ENCODE measurements at places on chromosomes 12 and 14.

DNA sequence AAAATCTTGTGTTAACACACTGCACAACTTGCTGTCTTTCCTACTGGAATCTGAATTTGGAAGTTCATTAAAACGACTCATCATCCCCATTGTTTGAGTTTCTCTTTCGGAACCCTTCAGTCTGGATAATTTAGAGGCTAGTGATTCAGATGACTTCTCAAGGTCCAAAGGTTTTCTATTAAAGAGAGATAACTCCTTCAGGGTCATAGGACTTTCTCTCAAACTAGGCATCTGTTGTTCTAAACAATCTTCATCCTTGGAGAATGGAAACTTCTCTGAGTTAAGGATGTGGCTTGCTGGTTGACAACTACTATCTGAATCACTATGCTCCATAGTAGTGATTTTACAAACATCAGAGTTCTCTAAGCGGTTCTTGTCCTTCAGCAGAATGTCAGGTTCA, 4.4 kb downstream of the MLH3 start:
- no peak for DNase-seq

GRCh38 chr12:103073630-103074029, 116.2 kb downstream of the ASCL1 start:
- no peak for DNase-seq

GRCh38 chr14:74848768-74849167, 27.2 kb downstream of the PROX2 start:
- no peak for DNase-seq

DNA sequence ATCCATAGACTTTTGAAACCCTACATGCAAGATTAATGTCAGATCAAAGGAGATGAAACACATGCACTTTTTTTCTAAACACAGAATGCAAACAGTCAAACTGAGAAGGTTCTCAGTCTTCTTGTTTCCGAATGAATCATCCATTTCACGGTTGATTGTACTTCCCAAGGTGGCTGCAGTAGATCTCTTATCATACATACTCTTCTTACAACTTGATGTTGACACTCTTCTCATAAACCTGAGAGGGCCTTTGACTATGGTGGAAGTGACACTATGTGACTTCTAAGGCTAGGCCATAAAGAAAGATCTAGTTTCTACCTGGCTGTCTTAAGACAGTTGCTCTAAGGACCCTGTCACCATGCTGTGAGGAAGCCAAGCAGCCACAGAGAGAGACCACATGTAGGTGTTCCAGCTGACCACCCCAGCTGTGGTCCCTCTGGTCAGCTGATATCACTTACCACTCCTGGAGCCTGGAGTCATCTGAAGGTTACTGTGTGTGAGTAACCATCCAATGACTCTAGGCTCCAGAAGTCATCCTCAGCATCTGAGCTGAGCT, 67.2 kb upstream of the HMGA2 start:
- no peak for DNase-seq

GRCh38 chr12:53461059-53461458, 9.2 kb downstream of the PCBP2 start:
- no peak for DNase-seq

DNA sequence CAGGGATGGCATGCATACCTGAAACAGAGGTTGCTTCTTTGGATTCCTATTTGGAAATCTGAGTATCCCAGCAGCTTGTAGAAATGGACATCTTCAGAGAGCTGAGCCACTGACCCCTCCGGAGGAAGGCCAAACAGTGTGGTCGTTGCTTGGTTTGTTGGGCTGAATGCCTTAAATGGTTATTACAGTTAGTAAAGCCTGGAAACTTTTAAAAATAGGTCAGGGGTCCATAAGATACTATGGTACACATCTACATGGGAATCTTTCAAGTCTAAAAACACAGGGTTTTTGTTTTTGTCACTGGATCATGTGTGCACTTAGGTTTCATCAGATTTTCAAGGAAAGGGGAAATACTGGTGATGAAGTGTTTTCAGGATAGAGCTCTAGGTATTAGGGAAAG, 7.7 kb downstream of the DYRK2 start:
- DNase-seq = no peak

DNA sequence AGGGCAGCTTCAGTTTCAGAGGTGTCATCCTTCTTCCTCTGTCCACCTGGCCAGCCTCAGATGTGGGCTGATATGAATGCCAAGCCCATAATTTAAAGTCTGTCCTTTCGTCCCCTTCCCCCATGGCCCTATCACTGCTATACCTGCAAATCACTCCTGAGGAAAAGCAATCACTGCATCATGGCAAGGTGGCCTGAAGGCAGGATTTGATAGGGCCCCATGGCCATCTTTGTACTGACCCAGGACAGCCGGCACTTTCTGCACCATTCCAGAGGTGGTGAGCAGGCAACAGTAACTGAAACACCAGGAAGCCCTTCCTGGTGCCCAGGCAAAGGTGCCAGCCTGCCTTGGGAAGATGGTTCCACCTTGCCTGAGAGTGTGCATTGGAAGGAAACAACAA, 60.8 kb downstream of the ANO2 start:
- no peak for DNase-seq

GRCh38 chr12:90710711-90711110, 244.3 kb downstream of the CCER1 start:
- DNase-seq = no peak

- DNase-seq = no peak
Measured at GRCh38 chr12:76318773-76319594, 29.2 kb downstream of the BBS10 start.

DNA sequence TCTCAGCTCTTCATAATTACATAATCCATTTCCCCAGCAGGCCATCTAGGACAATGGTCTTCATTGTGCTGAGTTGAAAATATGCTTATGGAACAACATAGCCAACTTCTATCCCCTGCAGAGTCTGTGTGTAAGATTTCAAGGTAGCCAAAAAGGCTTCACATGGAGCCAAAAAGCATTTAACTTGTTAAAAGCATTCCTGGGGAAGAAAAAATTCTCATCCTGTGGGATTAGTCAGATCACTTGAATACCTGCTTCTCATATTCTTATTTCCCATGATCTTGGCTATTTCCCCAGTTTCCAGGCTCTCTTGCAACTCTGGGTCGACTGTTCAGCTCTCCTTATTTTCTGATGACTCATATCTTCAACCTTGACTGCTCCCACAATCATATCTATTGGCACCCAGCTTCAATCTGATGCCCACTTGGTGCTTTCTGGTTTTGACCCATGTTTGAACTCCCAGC, 178.9 kb downstream of the KLHL28 start:
- DNase-seq = no peak

GRCh38 chr14:100048786-100049185, 16.4 kb upstream of the EVL start:
- DNase-seq = no peak

GRCh38 chr14:73058922-73059673, 764 bp downstream of the RBM25 start:
- DNase-seq = no peak

DNA sequence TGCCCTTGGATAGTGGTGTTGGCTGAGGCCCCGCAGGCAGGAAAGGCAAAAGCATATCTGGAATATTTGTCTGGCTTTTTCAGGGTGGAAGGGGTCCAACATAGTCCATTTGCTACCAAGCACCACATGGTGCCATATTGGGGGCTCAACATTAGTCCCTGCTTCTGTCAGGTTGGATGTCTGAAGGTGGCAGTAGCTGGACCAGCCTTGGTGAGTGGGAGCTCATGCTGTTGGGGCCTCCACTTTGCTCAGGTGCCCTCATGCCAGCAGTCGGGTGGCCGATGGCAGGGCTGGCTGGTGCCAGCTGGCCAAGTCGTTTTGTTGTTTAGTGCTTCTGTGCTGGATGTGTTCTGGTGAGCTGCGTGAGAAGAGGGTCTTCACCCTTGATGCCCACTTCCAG, 135.3 kb downstream of the PAPOLA start:
- DNase-seq = no peak

DNA sequence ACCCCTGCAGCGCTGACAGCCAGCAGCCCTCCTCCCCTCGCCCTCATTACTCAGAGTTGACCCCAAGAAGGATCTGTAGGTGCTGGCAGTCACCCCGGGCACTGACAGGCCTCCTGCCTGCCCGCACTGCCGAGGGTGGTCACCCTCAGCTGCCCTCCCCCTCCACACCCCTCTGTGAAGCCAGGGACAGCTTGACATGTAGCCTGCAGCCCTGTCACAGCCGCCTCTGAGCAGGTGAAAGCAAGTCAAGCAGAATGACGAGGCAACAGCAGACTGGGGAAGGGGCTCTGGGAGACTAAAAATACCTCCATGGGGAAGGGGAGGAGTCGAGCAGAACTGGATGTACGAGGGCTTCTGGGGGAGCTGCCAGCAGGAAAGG, 178.1 kb downstream of the DPF3 start:
- DNase-seq = no peak

GRCh38 chr12:68462803-68463202, 130.6 kb upstream of the MDM1 start:
- DNase-seq = no peak

GRCh38 chr14:75519826-75520728, 2.2 kb upstream of the BATF start:
- no peak for DNase-seq

- DNase-seq = no peak
Measured at GRCh38 chr14:61037215-61037614, 56.2 kb downstream of the SLC38A6 start.

DNA sequence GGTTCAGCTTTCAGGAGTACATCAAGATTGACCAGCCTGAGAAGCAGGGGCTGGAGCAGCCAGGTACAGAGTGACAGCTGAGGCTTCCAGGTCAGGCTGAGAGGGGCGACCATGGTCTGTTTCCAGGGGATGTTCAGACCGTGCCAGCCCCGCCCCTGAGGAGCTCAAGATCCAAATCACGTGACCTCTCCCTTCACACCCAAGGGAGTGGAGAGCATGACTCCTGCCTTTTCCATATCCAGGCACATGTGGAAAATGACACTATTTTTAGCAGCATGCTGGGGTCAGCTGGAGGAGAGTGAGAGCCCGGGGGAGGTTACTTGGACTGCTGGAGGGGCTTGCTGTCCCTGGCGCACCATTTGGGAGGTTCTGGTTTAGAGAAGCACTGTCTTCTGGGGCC, 92.7 kb downstream of the B4GALNT3 start:
- DNase-seq = no peak

All from stimulated activated CD4-positive, alpha-beta T cell treated with anti-CD3 and anti-CD28 coated beads, TNF-alpha, amount 100 ng/mL, for 1 hour (primary cell).